ENCODE measurements at places on chromosomes 13 and 19.
A peak's percentile ranks its signal among the peaks of the same experiment; 100 is the strongest.

DNA sequence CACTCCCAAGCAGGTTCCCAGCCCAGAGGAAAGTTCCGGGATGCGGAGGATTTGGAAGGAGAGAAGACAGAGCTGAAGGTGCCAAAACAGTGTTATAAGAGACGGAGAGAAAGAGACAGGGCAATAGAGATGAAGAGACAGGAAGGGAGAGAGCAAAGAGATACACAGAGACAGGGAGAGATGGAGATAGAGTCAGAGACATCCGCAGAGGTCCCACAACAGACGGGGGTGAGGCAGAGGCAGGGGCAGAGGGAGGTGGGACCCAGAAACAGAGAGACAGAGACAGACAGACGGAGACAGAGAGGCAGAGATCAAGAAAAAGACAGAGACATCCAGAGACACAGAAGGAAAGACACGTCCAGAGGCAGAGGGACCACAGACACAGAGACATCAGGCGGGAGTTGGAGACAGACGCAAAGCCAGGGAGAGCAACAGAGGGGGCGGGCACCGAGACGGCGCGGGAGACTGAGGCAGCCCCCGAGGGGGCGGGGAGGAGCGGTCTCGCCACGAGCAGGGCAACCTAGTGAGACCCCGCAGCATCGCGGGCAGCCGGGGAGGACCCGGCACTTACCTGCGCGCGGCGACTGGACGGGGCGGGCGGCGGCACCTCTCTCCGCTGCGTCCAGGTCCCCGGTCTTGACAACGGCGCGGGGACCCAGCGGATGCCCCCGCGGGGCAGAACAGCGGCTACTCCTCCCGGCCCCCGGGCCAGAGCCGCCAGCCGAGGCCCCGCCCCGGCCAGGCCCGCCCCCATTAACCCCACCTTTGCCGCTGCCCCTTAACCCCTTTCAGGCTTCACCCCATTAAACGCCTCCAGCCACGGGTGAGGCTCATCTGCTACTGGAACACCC lies at the start of gene GPR4:
TSS of gene GPR4 (minus strand) at position 689 of the 851 bp plus-strand sequence. CDS start 10,346 bp downstream, outside the sequence.
- peak; percentile 39 for DNase-seq

GRCh38 chr13:99347911-99348451 lies 40.8 kb upstream of the GPR183 start:
- DNase-seq, result no peak

DNA sequence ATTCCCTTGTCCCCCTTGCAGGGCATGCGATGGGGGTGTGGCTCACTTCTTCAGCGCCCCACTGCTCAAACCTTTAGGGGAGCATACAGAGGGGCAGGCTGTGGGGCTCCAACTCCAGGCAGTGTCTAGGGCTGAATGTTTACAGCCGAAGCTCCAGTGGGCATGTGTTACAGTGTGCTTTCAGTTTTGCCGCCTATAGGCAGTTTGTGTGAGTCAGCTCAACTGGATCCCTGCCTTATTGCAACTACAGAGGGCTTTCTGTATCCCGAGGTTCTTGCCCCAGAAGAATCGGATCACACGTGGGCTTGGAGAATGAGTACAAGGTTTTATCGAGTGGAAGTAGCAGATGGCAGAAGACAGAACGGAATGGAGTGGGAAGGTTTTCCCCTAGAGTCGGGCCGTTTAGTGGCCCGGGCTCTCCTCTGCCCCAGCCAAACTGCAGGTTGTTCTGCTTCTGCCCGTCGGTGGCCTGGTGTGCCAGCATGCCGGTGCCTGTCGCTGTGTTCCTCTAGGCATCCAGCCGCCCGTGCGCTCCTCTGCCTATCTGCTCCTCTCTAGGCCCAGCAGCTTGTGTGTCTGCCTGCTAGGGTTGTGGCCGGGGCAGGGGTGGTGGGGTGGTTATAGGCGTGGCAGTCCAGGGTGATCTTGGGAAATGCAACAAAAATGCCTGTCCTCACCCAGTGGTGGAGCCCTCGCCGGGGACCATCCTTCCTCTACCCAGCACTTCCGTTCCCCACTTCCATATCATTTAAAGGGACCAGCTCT lies 435.9 kb upstream of the SGCG start:
- DNase-seq, result no peak

DNA sequence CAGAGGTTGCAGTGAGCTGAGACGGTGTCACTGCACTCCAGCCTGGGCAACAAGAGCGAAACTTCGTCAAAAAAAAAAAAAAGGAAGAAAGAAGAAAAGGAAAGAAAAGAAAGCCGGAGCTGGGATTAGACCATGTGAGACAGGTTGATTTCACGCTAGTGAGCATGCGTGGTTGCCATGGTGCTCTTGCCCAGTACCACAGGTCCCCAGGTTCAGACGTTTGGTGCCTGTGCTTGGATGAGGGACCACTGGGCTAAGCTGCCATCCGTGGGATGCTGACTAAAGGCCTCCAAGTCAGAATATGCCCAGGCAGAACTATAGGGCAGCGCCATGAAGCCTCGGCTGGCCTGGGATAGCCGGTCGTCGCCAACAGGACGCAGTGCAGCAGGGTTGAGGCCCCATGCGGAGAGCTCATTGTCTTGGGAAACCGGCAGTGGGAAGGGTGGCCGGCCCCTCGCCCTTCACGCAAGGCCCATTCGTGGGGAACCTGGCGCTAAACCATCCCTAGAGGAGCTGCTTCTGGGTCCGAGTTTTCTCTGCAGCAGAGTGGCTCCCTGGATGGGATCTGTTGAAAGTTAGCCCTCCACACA lies 7.2 kb upstream of the TEX101 start:
- DNase-seq, result no peak

DNA sequence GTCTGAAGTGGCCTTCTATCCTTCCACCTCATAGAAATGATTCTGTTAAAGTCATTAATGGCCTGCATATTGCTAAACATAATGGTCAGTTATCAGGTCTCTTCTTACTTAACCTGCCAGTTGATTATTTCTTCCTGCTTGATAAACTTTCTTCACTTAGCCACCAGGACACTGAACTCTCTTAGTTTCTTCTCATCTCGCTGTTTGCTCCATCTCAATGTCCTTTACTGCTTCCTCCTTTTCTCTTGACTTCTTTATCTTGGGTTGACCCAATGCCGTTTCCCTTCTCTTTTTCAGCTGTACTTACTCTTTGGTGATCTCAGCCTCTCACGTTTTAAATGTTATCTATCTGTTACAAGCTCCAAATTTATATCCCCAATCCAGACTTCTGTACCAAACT lies 17.1 kb upstream of the CLC start:
- no peak for DNase-seq

- DNase-seq, result no peak
Observed at GRCh38 chr19:15253513-15253912, 21.3 kb upstream of the EPHX3 start.

DNA sequence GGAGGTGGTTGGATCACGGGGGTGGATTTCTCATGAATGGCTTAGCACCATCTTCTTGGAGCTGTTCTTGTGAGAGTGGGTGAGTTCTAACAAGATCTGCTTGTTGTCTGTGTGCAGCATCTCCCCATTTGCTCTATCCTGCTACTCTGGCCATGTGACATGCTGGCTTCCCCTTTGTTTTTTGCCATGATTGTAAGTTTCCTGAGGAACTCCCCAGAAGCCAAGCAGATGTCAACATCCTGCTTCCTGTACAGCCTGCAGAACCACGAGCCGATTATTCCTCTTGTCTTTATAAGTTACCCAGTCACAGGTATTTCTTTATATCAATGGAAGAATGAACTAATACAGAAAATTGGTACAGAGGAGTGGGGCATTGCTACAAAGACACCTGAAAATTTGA lies 2.3 kb upstream of the SIGLEC12 start:
- no peak for DNase-seq

DNA sequence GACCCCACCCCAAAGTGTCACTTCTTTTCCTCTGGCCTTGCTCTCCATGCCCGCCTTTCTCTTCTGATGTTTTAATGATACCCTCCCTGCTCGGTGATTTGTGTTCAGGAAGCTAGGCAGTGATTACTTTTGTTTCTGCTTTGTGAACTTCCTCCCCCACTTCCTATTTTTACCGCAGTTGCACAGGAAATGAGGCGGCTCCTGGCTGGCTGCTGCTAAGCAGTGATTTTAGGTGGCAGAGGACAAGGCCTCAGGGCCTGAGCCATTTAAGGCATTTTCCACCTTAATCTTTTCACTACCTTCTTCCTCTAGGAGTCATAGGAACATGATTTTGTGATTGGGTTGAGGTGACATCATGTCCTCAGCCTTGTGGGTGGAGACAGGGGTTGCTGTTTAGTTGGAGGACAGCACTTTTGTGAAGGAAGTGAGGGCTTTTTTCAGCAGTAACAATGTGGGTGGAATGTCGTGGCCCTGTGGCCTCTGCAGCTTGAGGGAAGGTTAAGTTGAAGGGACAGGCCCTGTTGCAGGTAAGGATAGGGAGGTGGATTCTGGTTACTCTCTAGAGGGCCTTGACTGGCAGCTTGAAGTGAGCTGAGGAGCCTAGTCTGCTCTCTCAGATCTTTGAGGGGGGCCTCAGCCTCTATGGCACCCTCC lies 15.7 kb downstream of the GARRE1 start:
- DNase-seq, result peak; percentile 85

- DNase-seq, result no peak
Observed at GRCh38 chr13:34322014-34322742, 504.2 kb downstream of the RFC3 start.

- no peak for DNase-seq
Observed at GRCh38 chr13:98847780-98848179, 95.3 kb upstream of the SLC15A1 start.

DNA sequence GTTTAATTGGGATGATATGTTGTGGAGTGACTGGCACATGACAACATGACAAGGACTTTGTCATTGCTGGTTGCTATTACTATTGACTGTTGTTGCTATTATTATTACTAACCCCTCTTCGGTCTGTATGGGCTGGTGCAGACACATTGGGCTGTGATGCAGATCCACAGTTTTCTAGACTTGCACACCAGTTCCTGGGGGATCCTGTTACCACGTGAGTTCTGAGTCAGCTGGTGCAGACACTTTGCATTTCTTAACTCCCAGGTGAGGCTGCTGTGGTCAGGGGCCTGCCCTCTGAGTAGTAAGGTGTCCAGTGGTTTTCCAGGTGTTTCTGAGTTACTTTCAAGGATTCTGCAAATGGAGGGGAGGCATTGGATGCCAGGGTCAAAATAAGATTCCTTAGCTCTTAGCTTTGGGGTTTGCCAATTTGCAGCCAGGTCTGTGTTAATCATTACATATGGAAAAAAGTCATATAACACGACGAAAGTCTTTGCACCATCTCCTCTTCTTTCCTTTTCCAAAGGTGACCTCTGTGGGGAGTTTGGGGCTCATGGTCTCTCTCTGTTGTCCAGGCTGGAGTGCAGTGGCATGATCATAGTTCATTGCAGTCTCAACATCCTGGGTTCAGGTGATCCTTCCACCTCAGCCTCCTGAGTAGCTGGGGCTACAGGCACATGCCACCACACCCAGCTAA lies 19.3 kb downstream of the BICRA start:
- DNase-seq, result no peak

DNA sequence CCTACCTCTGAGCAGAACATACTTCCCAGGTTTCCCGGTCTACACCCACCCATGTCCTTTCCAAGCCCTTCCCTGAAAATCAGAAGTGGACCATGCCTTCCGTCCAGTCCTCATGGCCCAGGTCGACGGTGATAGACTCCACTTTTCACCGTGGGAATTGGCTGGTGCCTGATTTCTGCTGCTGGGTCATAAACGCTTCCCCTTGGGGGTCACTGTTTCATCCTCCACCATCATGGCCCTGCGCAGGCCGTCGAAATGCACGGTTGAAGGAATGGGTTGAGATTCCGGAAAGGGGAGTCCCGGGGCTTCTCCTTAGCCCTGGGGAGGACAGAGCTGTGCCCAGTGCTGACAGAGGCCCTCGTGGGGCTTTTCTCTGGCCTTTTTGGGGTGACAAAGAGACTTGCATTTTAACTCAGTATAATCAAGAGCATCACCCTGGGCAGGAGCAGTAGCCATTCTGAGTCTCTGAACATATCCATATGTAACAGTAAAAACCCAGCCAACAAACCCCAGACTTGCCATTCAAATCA lies 75.5 kb downstream of the SOX1 start:
- DNase-seq, result no peak

DNA sequence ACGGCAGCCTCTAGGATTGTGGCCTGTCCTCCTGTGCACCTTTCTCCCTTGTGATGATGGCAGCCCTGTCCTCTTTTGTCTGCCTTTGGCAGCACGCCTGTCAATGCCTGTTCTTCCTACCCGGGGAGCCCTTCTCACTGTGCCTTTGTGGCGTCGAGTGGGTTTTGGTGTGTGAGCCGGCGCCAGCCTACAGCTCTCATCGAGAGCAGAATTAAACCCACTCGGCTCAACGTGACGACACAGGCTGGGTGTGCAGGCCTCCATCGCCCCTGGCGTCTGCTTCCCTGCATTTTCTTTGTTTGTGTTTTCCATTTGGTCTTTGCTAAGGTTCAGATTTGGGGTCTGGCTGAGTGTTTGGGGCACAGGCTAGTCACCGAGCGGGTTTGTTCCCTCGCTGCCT lies 34.4 kb downstream of the AP1M1 start:
- no peak for DNase-seq

DNA sequence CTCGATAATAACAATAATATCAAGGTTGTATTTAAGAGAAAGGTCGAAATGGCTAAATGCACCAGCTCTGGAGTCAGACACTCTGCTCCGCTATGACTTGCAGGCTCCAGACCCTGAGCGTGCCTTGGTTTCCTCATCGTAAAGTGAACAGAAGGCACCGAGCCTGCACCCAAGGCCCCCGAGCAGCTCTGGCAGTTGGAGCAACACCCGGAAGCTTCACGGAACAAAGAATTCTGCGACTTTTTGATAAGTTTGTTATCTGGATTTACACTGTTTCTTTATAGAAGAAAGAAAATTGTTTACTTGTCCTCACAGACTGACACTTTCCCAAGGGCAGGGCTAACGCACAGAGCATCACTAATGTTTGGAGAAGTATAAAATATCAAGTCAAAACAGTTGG lies 4.4 kb downstream of the GRTP1 start:
- no peak for DNase-seq

GRCh38 chr19:8629996-8630683 lies at the start of gene NFILZ:
Gene NFILZ (plus strand): TSS chr19:8630633. CDS start chr19:8676766, 46,133 bp downstream.
- no peak for DNase-seq

GRCh38 chr19:13076787-13077186 lies 25.9 kb downstream of the LYL1 start:
- DNase-seq, result no peak

DNA sequence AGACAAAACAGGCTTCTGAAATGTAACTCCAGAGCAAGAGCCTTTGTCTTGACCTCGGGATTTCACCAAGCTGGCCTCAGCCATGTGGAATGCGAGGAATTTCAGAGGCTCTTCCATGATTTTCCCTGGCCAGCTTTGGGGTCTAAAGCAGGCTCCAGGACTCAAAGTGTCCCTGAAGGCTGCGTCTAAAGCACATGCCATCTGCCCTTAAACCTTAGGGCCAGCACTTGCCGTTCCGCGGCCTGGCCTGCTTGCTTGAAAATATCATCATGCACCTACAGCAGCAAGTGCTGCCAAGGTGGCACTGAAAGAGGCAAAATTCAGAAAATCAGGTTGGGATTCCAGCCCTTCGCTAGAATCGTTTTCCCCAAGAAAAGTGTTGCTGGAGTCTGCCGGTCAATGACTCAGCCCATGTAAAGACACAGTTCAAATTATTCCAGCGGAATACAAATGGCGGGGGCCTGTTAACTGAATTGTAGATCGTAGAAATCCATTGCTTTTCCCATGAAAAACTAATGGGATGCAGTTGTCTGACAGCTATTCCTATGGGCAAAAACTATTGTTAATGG lies 105.7 kb upstream of the RAP2A start:
- DNase-seq, result peak; percentile 93

- no peak for DNase-seq
Observed at GRCh38 chr13:37201081-37201480, 95.6 kb upstream of the CSNK1A1L start.

- DNase-seq, result peak; percentile 34
Observed at GRCh38 chr19:50669302-50670101, 20.3 kb downstream of the C19orf81 start.

Measured in EL (cell line).